Activated CD4-positive, alpha-beta T cell treated with anti-CD3 and anti-CD28 coated beads, Interleukin-2, amount 10 ng/mL, durations not matched to agents 24 days and 14 days (primary cell): ENCODE measurements at places on chromosomes 3 and 15.

- no peak for DNase-seq
Observed at GRCh38 chr3:131616719-131617118, 113.9 kb upstream of the MRPL3 start.

- DNase-seq: no peak
Observed at GRCh38 chr15:58433597-58434333, 2.0 kb downstream of the LIPC start.

DNA sequence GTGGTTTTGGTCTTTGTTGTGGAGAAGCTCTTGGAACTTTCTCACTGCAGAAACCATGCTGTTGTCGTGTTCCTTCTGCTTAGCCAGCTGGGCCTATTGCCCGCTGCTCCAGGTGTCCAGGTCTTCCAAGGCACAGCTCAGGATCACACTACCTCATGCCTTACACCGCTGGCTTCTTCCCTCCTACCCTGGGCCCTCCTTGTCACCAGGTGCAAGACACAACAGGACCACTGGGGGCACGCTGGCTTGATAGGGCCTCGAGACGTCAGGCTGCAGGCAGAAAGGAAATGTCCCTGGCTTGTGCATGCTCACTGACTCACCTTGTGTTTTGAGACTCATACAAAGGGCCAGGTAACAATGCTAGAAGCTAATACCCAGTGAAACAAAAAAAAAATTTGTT lies 32.3 kb downstream of the PAQR9 start:
- DNase-seq: peak; percentile 64

GRCh38 chr3:192867645-192868044 lies 50.0 kb downstream of the MB21D2 start:
- DNase-seq: no peak

DNA sequence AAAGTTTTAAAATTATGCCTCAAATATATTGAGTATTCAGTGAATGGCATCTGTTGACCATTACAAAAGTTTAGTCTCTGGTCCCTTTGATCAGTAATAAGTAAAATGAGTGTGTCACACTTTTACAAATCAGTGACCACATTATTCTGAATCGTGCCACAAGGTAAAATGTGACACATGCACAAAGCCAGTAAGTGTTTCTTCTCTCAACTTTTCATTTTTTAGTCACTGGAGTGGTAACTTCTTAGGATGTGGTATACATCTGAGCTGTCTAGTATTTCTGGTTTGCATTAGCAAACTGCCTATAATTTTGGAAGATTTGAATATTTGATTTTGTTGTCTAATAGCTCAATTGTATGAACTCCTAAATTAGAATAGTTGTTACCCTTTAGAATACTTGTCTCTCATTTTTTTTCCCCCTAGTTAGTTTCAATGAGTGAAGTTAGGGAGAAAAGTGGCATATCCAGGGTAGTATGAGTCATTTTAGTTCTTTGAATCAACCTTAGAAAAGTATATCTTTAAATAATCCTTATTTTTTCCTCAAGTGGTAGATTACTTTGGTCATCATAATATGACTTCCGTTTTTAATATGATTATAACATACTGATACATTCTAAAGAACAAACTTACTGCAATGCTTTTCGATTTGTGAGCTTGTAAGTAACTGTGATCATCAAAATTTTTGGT lies 18.1 kb downstream of the DNAJC13 start:
- DNase-seq: no peak

- DNase-seq: no peak
Observed at GRCh38 chr3:194983620-194984019, 287.3 kb downstream of the XXYLT1 start.
